ENCODE measurements at places on chromosomes 1 and 21.

DNA sequence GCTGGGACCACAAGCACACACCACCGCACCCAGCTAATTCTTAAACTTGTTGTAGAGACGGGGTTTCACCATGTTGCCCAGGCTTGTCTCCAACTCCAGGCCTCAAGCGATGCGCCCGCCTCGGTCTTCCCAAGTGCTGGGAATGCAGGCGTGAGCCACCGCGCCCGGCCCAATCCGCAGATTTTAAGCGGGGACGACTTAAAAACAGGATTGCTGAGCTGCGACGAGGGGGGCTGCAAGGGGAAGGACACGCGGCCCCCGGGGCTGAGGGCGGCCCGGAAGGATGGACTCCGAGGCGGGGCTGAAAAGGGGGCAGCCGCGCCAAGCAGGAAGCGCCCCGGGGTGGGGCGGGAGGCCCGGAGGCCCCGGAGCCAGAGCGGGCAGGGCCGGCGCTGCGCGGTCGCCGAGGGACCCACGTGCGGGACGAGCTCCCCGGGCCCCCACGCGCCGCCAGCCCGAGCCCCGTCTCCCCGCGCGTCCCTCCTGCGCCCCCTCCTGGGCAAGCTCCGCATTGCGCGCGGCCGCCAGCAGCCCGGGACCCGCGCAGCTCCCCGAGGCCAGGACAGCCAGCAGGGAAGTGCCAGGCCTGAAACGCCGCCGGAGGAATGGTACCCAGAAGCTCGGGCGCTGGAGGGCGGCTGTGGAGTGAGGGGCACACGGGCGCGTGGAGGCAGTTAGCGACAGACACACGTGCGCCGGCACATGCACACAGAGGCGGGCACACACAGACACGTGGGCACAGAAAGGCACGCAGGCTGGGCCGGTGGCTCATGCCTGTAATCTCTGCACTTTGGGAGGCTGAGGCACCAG lies 5.5 kb upstream of the PRKCZ start:
- peak; percentile 44 for DNase-seq

DNA sequence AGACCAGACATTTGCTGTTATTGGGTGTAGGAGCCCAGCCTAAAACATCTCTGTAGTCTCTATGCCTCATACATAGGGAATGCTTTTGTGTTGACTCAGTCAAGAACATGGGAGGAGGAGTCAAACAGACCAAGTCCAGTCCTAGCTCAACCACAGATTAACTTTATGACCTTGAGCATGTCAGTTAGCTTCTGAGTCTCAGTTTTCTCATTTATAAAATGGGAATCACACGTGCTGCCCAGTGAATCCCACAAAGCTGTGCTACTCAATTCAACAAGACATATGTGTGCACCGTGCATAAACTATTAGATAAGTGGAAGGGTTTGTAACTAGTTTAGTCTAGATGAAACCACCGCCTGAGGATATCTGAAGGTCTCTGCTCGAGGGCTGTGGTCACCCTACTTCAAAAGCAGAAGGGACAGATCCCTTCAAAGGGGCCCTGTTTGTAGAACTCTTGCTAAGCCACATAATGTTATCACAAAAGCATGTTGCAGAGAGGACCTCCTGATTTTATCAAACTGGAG lies 109.5 kb upstream of the NFIA start:
- no peak for DNase-seq

GRCh38 chr1:113749402-113749801 lies 9.9 kb downstream of the PHTF1 start:
- DNase-seq: no peak

GRCh38 chr21:35057428-35057827 lies 8.3 kb upstream of the RUNX1 start:
- DNase-seq: no peak

DNA sequence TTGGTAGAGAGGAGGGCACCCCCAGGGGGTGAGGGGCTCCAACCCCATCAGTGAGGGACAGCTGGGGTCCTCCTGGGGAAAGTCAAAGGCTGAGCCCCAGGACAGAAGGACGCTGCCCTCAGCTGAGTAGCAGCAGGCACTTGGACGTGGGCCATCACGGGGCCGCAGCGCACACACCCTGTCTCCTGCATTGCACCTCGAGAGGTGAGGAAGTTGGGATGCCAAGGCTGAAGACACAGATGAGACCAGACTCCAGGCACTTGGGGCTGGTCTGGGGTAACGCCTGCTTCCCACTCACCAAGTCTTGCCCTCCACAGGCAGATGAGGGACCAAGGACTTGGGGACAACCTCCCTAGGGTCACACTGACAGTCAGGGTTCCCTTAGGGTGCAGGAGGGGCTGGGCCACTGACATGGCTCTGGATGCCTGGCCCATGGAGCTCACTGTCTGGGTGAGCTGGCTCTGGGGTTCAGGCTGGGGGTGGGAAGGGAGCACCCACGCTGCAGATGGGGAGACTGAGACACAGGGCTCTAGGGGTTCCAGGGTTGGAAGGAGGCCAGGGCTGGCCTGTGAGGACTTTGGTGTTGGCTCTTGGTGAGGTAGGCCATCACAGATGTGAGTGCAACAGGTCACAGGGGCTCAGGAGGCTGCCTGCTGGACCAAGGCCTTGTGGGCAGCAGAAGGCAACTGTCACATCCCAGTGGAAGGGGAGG lies 16.6 kb upstream of the ZNF678 start:
- no peak for DNase-seq

GRCh38 chr1:190738317-190738716 lies 260.7 kb upstream of the BRINP3 start:
- DNase-seq: no peak

GRCh38 chr1:49544615-49545014 lies 479.1 kb downstream of the AGBL4 start:
- no peak for DNase-seq

DNA sequence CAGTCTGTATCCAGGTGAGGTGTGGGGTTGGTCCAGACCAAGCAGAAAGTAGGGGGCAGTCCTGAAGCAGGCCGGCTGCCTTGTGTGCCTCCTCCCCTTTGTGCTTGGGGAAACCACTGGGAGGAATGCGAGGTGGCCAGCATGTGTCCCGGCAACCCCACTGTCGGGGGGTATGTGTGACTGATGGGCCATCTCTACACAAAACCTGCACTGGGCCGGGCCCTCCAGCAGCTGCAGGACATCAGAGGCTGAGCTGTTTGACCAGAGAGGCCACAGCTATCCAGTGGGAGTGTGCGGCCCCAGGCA lies 33.3 kb downstream of the TMEM51 start:
- DNase-seq: no peak

DNA sequence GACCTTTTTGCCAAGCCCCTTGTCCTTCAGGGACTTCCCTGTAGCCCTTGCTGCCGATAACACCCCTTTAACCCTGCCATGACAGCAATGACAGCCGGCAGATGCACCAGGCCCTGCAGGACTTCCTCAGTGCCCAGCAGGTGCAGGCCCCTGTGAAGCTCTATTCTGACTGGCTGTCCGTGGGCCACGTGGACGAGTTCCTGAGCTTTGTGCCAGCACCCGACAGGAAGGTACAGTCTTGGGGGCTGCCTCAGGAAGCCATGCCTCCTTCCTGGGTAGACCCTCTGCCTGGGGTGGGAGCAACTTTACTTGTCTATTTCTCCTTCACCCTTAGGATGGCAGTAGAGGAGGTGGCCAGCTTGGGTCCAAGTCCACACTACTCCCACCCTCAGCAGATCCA lies 16.1 kb upstream of the PADI6 start:
- no peak for DNase-seq

- DNase-seq: no peak
Measured at GRCh38 chr21:45151445-45152160, 77.2 kb downstream of the ADARB1 start.

DNA sequence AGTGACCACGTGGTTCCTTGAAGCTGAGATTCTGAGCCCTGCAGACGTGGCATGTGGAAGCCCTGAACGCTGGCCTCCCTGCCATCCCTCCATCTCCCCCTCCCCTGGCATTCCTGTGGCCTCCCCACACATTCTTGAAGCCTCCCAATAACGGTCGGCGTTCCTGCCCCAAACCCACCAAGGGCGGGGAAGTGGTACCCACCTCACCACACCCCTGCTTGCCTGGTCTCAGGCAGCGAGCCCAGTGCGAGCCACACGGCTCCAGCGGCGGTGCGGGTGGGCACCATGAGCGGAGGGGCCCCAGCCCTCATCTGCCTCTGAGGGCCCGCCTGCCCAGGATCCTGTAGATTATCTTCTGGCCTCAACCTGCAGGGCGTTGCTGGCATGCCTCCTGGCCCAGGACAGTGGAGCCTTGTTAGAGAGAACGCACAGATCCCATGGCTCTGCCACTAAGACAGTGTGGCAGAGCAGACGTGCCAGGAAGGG lies 20.6 kb upstream of the PRELP start:
- DNase-seq: no peak

DNA sequence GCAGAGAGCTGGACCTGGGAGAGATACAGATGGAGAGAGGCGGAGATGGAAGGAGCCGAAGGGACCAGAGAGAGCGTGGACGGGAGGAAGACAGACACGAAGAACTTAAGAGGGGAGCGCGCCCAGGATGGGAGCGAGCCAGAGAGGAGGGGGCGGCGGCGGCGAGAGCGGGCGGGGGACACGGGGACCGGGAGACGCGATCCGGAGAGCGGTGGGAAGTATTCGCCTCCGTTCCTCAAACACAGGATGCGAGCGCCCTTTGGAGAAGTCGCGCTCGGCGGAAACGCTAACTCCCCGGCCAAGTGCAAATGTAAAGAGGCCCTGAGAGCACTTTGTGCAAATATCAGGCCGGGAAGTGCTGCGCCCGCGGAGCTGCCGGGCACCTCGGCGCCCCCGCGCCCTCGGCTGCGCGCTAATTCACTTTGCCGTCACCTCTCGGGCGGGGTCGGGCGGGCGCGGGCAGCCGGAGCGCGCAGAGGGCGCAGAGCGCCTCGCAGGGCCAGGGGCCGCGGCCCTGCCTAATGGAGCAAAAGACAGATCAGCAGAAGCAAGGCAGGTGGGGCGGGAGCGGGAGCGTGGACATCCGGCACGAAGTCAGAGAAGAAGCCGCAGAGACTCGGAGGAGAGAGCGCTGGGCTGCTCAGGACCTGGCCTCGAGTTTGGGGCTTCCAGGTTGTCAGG lies 281.2 kb downstream of the RRAGC start:
- peak; percentile 75 for DNase-seq

DNA sequence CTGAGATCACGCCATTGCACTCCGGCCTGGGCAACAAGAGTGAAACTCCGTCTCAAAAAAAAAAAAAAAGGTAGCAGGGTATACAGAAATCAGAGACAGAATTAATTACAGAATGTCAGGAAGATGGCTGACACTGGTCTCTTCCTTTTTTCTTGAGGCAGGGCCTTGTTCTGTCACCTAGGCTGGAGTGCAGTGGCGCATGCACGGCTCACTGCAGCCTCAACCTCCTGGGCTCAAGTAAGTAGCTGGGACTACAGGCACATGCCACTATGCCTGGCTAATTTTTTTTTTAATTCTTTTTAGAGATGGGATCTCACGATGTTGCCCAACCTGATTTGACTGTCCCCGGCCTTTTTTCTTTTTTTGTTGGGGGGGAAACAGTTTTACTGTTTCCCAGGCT lies 16.4 kb downstream of the RNU5D-1 start:
- DNase-seq: no peak

- no peak for DNase-seq
Measured at GRCh38 chr21:18987520-18988026, 584.0 kb upstream of the TMPRSS15 start.

DNA sequence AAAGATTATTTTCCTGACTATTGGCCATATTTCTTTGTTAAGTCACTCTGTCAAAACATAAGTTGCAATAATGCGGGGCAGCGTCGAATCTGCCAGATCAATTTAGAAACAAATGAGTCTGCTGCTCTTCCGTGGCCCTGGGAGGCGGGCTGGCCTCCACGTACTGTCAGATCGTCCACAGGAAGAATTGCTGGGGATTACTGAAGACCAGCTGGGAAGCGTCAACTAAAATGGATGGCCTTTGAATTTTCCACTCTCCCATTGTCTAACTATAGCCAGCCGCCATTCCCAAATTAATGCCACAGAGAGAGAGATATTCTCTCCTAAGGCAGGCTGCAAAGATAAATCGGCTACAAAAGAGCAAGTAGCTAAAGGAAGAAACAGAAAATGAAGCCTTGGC lies 560.2 kb downstream of the SMYD3 start:
- no peak for DNase-seq

DNA sequence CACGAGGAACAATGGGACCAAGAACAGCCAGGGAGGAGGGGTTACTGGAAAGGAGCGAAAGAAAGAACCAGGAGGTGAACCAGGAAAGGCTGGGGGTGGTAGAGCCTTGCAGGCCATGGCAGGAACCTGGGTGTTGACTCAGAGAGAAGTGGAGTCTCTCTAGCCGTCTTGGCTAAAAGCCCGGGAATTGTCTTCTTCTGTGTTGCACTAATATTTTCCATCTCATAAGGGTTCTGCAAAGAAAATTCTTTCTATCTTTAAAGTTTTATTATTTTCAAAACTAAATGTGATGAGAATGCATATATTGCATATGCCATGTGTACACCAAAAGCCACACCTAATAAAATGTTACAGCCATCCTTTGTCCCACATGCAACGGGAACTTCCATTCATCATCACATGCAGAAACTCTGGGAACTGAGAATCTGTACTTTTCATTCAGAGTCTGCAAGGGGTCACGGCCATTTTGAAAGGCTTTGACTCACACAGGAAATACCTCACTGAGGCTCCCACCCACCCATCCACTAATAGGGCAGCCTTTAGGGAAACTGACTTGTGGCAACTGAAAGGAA lies 38.0 kb downstream of the ERG start:
- no peak for DNase-seq

- no peak for DNase-seq
Measured at GRCh38 chr1:7403265-7404045, 367.6 kb upstream of the VAMP3 start.

DNA sequence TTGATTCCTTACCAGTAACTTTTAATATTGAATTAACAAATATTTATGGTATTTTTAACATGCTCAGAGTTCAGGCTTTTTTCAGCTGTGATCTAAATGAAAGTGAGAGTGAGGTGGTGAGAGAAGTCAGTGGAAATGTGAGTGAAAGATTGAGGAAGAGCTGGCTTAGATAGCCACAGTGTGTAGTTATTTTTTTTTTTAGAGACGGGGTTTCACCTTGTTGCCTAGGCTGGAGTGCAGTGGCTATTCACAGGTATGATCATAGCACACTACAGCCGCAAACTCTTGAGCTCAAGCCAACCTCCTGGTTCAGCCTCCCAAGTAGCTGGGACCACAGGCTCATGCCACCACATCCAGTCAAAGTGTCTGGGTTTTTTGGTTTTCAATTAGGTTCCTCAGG lies 10.9 kb downstream of the RNF11 start:
- DNase-seq: no peak

DNA sequence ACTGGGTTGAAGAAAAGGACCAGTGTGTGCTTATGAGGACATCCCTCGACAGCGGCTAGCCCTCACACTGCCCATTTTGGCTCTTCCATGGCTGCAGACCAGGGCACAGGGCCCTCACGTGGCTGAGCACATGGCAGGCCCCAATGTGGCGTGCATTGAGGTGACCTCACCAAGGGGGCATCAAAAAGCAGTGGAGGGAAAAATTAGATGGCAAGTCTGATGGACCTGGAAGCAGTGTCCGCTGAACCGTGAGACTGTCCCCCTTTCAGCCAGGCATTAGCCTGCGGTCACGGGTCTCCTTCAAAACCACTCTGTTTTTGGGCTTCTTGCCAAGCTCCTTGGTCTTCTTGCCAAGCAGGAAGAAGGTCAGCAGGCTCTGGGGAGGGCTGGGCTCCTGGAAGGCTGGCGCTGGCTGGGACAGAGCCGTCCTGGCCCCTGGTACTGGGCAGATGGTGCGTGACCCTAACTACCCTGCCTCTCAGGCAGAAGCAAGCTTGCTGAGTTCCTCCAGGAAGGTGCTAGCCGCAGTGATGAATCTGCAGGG lies 30.8 kb downstream of the TRIM67 start:
- DNase-seq: no peak

GRCh38 chr1:19477284-19478249 lies 7.8 kb downstream of the CAPZB start:
- peak; percentile 90 for DNase-seq

Data from NCI-H1417 (cell line).